ENCODE measurements at places on chromosomes 11 and 22.

DNA sequence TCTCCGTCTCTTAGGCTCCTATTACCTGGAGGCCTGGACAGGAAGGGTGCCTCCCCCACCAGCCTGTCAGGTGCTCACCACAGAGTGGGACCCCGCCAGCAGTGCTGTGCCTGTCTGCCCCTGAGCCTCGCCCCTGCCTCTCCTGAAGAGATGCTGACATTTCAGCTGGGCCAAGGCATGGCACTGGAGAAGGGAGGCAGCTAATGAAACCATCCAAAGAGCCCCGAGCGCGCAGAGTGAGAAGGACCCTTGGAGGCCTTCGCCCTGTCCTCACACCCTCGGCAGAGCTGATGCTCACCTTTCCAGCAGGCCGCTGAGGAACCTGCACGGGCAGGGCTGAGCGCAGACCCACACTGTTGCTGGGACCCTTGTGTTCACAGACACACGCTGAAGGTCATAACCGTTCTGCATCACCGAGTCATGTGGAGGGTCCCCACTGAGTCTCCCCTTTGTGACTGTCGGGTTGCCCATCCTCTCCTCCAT, 2.1 kb upstream of the LRFN4 start:
- no peak for DNase-seq

- no peak for DNase-seq
Observed at GRCh38 chr22:37920126-37920525, 14.0 kb downstream of the MICALL1 start.

DNA sequence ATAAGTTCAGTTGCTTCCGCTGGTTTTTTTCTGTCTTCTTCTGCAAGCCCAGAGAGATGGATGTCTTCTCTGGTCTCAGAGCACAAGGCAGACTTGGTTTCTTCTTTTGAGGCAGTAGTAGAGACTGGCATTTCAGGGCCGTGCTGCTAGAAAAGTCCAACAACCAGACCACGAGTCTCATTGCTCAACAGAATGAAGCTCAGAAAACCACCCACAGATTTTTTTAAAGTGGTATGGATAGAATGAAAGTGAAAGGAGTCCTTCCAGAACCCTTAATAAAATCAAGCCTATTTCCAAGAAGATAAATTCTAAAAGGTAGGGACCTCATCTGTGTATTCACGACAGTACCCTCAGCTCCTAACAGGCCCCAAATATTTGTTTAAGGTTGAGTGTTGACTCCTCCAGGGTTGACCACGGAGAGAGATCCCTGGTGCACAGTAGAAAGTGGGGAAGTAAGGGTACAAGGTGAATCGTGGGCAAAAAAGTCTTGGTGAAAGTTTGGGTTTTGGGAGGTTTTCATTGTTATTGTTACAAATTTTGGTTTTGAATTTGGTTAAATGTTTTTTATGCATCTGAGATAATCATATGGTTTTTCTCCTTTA, 43.6 kb upstream of the DDX6 start:
- no peak for DNase-seq

DNA sequence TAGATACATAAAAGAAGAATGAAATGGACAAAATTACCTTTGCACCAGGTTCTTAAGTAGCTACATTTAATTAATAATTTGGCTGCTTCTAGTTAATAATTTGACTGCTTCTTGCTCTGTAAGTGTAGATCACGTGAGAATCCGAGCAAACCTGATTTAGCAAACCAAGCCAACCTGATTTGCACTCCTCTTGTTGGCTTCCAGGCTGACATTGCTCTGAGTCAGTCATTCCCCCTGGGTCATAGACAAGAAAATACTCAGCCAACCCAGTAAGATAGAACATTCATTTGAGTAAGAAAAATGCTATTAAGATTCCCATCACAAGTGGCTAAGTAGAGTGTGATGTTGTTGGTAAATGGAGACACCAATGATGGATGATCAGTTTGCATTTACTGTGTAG, 304.1 kb downstream of the C11orf87 start:
- no peak for DNase-seq

GRCh38 chr11:18580113-18580766, 8.3 kb downstream of the UEVLD start:
- no peak for DNase-seq

DNA sequence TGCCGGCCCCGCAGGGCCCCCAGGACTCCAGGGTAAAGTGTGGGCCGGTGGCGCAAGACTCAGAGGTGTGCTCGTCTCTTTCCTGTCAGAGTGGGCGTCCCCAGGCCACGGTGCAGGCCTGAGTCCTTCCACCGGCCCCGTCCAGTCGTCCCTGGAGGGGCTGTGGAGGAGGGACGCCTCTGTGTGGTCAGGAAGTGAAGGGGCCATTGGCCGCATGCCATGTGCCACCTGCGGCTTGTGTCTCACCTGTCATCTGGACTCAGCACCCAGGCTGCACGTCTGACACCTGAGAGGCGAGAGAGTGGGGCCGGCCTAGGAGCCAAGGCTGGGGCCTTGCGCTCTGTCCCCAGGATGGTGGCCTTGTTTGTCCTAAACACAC, 25.2 kb downstream of the MUC6 start:
- DNase-seq, result no peak

GRCh38 chr11:129681344-129682114, 134.1 kb upstream of the TMEM45B start:
- DNase-seq, result no peak

- DNase-seq, result no peak
Observed at GRCh38 chr11:118908901-118909618, 16.7 kb downstream of the BCL9L start.

- DNase-seq, result no peak
Observed at GRCh38 chr11:28460348-28460747, 352.2 kb downstream of the METTL15 start.

GRCh38 chr11:1978720-1979473, 18.7 kb downstream of the H19 start:
- DNase-seq, result no peak

DNA sequence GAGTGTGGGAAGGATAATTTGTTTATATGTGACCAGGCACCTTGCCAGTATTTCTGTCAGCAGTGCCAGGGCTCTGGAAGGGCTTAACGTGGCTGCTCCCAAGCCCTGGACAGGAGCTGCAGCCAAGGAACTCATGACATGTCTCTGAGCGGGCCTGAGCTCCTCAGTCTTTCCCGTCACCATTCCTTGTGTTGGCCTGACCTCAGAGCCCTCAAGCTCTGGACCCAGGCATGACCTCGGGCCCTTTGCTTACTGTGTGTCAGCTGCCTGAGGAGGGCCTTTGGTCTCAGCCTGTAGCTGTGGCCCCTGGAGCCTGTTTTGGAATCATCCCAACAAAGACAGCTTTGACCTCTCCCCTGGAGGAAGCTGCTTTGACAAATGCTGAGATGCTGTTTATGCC, 264.1 kb upstream of the PLET1 start:
- DNase-seq, result no peak

DNA sequence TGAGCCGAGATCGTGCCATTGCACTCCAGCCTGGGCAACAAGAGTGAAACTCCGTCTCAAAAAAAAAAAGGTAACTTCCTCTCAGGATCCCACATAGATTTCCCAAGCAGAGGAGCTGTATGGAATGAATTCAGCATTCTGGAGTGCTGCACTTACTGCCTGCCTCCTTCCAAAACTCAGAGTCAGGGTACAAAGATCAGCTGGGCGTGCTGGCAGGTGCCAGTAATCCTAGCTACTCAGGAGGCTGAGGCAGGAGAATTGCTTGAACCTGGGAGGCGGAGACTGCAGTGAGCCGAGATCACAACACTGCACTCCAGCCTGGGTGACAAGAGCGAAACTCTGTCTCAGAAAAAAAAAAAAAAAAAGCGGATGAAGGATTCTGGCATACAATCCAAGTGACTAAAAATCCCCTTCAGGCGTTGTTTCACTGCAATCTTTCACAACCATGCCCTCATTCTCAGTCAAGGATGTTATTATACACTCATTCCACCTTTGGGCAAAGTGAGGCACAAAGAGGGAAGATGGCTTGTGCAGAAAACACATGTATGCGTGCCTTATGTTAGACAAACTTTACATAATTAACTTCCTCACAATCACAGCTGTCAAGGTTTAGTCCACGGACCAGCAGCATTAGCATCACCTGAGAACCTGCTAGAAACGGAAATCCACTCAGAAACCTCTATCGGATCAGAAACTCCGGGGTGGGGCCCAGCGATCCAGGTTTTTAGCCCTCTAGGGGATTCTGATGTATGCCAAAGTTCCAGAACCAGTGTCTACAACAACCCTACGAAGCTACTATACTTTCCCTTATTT, 1.1 kb upstream of the NOL12 start:
- DNase-seq, result no peak

GRCh38 chr11:98549571-98549970, 471.2 kb upstream of the CNTN5 start:
- no peak for DNase-seq

GRCh38 chr22:23530106-23530505, 50.0 kb downstream of the IGLL1 start:
- DNase-seq, result no peak

- no peak for DNase-seq
Observed at GRCh38 chr22:44448271-44448830, 49.7 kb downstream of the RTL6 start.

All from stimulated activated CD8-positive, alpha-beta memory T cell treated with anti-CD3 and anti-CD28 coated beads, Interleukin-4, amount 100 ng/mL, for 24 hours (primary cell).